ENCODE measurements at places on chromosomes 7 and 10. TPM values are rescaled to one million over a fixed set of nuclear protein-coding genes. Genes with fewer than 3 reads are reported as not detected.

The GSTO2 gene
- 0.38 TPM for total RNA-seq

The CLRN3 gene
- not detected for total RNA-seq

The ANKRD61 gene
- total RNA-seq, result not detected

The GPR37 gene
- 1.3 TPM for total RNA-seq

The AKR1D1 gene
- not detected for total RNA-seq

The IGFBP3 gene
- total RNA-seq, result 62.0 TPM

The HOXA5 gene
- 0.98 TPM for total RNA-seq

The PLA2G12B gene
- not detected for total RNA-seq

The OR2A25 gene
- not detected for total RNA-seq

The PDK4 gene
- total RNA-seq, result 0.07 TPM

The ABLIM1 gene
- 1.8 TPM for total RNA-seq

The AMZ1 gene
- total RNA-seq, result 0.28 TPM

The TCAF2 gene
- total RNA-seq, result 0.36 TPM

GRCh38 chr10:95819620-95820329 is 63.8 kb downstream of the ENTPD1 start:
- no peak for DNase-seq

DNA sequence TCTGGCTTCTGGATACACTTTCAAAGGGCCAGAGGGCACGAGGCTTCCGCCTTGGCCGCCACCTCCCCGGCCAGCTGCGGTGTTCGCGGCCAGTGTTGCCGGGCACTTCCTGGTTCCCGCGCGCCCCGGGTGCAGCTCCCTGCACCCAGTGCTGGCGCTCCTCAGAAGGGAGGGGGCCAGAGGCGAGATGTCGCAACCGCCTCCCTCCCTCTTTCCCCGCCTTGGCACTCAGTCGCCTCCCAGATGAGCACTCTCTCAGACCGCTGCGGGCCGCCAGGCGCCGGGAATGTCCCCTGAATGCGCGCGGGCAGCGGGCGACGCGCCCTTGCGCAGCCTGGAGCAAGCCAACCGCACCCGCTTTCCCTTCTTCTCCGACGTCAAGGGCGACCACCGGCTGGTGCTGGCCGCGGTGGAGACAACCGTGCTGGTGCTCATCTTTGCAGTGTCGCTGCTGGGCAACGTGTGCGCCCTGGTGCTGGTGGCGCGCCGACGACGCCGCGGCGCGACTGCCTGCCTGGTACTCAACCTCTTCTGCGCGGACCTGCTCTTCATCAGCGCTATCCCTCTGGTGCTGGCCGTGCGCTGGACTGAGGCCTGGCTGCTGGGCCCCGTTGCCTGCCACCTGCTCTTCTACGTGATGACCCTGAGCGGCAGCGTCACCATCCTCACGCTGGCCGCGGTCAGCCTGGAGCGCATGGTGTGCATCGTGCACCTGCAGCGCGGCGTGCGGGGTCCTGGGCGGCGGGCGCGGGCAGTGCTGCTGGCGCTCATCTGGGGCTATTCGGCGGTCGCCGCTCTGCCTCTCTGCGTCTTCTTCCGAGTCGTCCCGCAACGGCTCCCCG is at the start of gene FFAR4:
Gene FFAR4 (plus strand): TSS at position 231 of the 842 bp plus-strand sequence. CDS start 56 bp downstream, at position 287.
- DNase-seq, result peak; percentile 35

GRCh38 chr10:77774940-77775391 is 137.4 kb upstream of the KCNMA1 start:
- no peak for DNase-seq

DNA sequence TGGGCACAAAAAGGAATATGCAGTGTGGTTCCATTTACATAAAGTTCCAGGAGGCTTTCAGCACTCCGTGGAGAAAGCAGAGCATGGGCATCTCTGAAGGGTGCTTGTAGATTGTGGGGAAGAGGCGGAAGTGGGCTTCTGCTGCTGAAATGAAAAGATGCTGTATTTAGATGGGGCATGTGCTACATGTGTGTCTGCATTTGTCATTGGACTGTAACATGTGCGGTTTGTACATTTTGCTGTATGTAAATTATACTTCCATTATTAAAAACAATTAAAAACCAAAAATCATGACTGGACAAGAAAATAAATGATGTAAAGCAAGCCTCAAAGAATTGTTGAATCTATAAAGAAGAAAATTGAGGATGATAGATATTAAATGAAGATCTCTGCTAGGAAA is 334.0 kb downstream of the WDR37 start:
- DNase-seq, result no peak

DNA sequence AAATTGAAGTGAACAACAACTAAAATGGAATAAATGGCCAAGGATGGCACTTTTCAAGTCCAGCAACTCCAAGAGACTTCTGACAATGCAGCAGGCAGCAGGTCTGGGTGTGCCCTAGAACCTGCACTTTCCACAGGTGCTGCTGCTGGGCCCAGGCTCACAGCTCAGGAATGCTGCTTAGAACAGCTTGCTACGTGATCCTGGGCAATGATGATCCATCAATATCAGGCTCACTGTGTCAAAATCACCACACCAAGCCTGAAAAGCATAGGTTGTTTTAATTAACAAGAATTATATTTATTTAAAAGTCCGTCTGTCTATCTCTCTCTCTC is 148.4 kb downstream of the TNS3 start:
- DNase-seq, result no peak

GRCh38 chr10:130432850-130433249 is 296.7 kb downstream of the GLRX3 start:
- DNase-seq, result no peak

DNA sequence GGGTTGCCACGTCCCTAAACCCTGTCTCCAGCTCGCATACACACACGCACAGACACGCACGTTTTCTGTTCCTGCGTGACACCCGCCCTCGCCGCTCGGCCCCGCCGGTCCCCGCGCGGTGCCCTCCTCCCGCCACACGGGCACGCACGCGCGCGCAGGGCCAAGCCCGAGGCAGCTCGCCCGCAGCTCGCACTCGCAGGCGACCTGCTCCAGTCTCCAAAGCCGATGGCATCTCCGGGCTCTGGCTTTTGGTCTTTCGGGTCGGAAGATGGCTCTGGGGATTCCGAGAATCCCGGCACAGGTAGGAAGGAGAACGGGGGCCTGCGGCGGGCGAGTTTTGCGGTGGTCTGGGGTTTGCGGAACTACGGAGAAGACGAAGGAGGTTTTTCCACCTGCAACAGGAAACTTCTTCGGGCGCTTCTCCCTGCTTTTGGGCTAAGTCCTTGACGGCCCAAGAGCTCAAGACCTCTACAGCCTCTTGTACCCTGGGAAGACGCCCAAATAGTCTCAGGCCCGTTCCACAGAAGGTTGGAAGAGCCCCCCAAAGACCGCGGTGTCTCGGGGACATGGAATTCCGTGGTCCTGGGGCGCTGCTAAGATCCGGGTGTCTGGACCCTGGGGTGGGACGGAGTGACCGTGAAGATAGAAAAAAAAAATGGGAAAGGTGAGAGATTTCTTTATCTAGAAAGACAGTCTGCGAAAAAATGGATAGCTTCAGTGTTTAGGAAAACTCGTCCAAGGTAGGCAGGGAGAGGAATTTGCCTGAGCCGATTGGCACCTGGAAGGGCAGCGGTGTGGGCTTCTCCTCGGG is at the start of gene GAD2:
Gene GAD2 (plus strand): TSS at position 190 of the 811 bp plus-strand sequence. CDS start 36 bp downstream, at position 226.
- no peak for DNase-seq

DNA sequence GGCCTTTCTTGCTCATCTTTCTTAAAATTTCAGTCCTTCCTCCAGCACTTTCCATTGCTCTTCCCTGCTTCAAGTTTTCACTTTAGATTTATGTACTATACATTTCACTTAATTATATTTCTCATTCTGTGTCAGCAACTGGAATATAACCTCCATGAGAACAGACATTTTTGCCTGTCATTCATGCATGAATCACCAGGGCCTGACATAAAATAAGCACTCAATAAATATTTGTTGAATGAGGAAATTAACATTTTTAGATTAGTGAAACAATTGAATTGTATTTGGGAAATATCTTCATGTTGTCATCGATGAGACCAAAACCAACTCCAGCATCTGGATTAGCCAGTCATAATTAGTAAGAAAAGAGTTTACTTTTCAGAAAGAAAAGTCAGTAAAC is 6.1 kb downstream of the SAMD9L start:
- no peak for DNase-seq

GRCh38 chr7:94980418-94981142 is 73.2 kb downstream of the PPP1R9A start:
- DNase-seq, result no peak

DNA sequence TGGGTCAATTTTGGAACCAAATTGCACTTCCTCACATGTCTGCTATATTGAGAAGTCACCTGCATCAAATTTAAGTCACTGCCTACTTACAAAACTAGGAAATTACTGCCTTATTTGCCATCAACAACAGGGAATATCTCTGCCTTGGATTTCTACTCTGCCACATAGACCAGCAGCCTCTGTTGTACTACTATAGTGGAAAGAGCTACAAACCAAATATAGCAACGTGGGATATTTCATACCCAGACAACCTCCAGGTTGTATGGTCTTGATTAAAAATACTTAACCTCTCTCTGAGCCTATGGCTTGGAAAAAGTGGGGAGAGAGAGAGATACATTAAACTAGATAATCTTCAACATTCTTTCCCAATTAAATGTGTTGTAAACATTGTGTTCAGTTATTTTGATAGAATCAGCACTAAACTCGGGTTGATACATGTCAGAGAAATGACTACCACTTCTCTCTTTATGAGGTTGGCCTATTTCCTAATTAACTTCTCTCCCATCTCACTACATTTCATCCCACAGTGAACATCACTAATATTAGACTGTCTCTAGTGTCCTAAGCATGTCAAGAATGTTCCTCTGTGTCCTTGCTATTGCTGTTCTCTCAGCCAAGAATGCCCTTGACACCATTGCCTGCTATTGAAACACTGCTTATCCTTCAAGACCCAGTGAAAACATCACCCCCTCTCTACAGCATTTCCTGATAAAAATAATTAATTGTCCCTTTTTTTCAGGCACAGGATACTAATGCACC is 421.2 kb downstream of the IPMK start:
- no peak for DNase-seq

DNA sequence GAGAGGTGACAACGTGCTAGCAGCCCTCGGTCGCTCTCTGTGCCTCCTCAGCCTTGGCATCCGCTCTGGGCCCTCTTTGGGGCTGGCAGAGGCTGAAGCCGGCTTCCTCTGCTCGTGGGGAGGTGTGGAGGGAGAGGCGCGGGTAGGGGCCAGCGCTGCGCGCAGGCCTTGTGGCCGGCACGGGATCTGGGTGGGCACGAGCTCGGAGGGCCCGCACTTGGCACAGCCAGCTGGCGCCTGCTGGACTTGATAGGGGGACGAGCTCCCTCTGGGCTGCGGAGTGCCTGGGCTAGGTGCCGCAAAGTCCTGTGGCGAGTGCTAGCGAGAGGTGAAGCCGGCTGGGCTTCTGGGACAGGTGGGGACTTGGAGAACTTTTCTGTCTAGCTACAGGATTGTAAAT is 170.7 kb downstream of the EXOC4 start:
- no peak for DNase-seq

DNA sequence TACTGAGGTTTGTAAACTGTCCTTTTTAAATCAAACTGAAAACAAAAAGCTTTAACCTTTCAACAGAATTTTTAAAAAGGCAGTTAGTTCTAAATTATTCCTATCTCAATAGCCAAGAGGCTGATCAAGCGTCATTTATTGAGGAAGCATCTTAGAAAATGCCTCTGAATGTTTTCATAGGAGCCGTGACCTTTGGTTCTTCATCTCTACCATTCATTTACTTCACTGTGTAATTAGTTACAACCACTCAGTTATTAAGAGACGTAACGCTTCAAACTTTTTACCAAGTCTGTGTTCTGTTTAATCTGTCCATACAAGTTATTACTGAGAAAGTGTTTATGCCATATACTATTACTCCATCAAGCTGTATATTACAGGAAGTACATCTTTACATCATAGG is 107.4 kb upstream of the KMT2E start:
- DNase-seq, result no peak

GRCh38 chr10:126234630-126235029 is 153.6 kb downstream of the ADAM12 start:
- no peak for DNase-seq

DNA sequence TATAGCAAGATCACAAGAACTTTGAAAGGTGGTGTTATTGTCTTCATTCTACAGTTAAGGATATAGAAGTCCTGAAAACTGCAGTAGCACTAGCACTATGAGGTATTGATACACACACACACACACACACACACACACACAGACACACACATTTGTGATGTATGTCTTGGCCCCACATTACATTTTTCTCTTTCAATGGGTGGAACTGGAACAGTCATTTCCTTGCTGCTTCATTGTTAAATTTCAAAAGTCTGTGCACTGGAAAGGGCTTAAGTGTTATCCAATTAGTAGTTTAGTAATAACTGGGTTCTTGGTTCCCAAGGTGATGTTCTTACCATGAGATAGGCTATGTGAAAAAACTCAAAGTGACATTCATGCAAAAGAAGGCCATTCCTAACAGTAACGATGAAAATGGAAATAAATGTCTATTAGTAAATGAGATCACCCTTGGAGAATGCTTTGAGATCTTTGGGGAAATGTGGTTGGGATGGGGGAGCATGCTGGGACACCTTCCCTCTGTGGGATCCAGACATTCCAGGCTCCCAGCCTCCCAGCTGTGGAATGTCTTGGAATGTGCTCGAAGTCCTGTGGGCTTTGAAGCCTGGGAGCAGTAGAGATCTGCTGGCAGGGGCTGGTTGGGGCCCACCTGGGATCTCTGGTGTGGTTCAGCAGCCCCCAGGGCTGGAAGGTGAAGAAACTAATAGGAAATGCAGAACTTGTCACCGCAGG is 37.4 kb upstream of the CALD1 start:
- peak; percentile 57 for DNase-seq

GRCh38 chr7:1858435-1859265 is 188.6 kb downstream of the ELFN1 start:
- DNase-seq, result no peak

GRCh38 chr7:114957444-114957843 is 35.5 kb downstream of the MDFIC start:
- no peak for DNase-seq

DNA sequence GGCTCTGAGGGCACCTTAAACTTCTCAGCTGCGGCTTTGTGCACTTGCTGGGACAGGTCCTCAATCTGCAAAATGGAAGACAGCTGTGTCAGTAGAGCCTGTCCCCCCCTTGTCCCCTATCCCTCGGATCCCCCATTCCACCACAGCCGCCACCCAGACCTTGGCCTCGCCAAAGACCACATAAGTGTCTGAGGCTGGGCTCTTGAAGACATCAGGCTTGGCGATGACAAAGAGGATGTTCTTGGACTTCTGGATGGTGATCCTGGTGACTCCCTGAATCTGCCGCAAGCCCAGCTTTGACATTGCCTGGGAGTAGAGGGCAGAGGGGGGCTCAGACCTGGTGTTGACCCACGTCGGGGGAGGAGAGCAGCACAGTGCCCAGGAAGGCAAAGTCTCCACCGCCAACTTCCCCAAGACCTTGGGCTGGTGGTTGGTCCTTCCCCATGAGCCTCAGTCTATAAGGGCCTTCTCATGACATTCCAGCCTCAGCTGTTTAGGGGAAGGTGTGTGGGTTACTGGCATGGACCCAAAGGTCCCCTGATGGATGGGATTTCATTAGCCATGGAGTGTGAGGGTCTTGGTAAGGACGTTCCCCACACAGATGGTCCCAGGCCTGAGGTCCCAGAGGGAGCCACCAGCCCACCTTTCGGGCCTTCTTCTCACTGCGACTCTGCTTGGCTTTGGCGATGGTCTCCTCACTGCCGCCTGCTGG is 7.7 kb downstream of the NACAD start:
- DNase-seq, result no peak

Measured in A172 (cell line).